ENCODE measurements at places on chromosomes 13 and 19. TPM values are rescaled to one million over a fixed set of nuclear protein-coding genes. Genes with fewer than 3 reads are reported as not detected.

Gene AMH
- 7.4 TPM for total RNA-seq

Gene PIP5K1C
- total RNA-seq = 22.1 TPM

Gene MYPOP
- total RNA-seq = 10.1 TPM

Gene CCNA1
- total RNA-seq = not detected

Gene PRR19
- 0.39 TPM for total RNA-seq

Gene ABCC4
- total RNA-seq = 4.2 TPM

Gene GRK1
- total RNA-seq = not detected

Gene ZNF443
- total RNA-seq = 6.5 TPM

Gene NKG7
- 63.6 TPM for total RNA-seq

Gene CXCL17
- not detected for total RNA-seq

Gene CBY2
- total RNA-seq = not detected

Gene BEST2
- total RNA-seq = not detected
